ENCODE measurements at places on chromosomes 3 and 15.

- peak; percentile 59 for DNase-seq
These were observed at the start of gene ADAMTS7 for GRCh38 chr15:78811124-78811824. Gene ADAMTS7 (minus strand): TSS chr15:78811464. CDS start chr15:78811220, 244 bp downstream.

DNA sequence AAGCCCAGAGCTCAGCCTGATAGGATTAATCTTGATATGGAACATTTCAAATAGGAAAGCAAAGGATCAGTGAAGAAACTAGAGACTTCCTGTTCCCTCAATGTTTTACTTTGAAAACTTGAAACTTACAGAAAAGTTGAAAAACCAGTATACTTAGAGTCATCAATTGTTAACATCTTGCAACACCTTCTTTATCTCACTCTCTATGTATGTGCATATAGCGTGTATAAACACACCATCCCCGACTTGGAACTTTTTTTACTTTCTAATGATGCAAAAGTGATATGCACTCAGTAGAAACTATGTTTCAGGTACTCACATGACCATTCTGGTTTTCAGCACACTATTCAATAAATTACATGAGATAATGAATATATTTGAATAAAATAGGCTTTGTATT is 60.5 kb downstream of the SEC22A start:
- DNase-seq: no peak

DNA sequence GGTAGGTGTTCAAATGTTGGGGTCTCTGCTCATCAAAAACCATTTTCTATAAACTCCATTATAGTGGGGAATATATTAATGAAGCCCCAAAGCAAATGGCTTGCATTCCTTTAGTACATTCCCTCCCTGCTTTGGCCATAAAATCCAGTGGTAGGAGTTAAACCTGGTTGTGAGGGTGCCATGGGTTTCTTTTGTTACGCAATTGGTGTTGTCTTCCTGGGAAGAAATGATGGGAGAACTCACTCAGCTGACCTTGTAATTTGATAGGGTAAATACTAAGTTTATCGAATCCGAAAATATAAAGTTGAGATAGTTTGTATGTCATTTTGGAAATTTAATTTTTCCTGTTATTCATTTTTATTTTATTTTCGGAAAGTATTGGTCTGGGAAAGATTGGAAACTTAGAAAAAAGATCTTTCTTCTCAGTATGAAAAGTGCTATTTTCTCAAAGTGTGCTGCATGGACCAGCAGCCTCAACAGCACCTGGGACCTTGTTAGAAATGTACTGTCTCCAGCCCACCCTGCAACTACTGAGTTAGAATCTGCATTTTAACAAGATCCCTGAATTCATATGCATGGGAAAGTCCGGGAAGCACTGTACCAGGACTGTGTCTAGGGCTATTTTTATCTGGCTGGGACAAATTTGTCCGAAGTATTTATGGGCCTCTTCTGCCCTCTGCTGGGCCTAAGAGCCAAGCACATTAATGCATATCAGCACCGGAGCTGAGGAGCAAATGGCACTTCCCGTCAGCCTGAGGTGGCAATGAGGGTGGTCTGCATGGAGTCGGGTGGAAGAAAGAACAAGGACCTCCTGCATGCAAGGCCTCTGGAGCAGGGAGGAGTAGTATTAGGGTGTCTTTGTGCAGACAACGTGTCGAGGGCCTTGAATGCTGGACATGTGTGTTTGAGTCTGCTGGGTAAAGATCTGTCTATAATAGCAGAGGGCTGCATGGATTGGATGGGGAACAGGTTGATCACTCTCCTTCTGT is 54.7 kb downstream of the FAM81A start:
- DNase-seq: peak; percentile 57

DNA sequence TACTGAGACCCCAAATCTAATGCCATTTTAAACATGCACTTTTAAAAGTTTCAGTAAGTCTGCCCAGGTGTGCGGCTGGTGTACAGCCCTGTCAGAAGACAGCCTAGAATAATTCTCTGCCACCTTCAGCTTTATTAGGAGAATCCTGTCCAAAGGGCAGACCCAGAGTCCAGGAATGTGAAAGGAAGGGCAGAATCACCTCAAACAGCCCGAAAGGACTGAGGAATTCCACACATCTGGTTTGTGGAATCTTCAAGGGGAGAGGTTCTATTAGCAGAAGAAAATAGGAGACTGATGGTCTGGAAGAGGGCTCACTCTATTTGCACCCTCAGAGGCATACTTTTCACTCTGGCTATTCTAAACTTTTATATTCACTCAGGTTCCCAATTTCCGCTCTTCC is 46.6 kb downstream of the TYRO3 start:
- DNase-seq: no peak

- DNase-seq: no peak
These were observed 216.4 kb downstream of the TCF12 start for GRCh38 chr15:57134851-57135250.

DNA sequence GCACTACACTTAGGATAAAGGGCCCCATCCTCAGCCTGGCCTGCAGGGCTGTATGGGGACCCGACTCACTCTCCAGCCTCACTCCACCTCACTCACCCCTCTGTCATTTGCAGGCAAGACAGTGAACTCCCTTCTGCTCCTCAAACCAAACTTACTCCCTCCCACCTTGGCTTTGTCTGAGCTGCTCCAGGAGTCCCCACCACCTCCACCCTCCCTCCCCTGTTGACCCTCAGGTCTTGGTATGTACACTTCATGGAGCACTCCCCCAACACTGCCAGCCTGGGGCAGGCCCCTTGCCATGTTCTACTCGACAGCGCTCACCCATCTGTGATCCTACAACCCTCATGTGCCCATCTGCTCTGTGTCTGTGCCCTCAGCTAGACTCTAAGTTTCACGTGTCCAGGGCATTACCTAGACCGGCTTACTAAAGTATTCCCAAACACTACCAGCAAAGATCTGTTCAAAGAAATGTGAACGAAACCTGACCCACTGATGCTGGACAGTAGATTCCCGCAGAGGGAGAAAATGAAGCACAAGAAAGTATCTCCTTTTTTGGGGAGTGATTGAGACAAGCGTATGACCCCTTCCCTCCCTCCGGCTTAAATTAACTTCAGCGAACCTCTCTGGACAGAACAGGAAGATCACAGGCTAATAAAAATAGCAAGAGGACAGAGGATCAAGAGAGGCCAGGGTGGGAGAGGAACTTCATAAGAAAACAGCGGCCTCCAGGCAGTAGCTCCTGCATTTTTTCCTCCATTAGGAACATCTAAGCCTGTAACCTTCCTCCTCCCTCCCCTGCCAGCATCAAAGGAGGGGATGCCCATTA is 113.2 kb downstream of the RFTN1 start:
- peak; percentile 21 for DNase-seq

GRCh38 chr3:194148383-194148782 is 12.4 kb downstream of the HES1 start:
- DNase-seq: no peak

- no peak for DNase-seq
These were observed 56.2 kb downstream of the CEMIP start for GRCh38 chr15:80835336-80835735.

DNA sequence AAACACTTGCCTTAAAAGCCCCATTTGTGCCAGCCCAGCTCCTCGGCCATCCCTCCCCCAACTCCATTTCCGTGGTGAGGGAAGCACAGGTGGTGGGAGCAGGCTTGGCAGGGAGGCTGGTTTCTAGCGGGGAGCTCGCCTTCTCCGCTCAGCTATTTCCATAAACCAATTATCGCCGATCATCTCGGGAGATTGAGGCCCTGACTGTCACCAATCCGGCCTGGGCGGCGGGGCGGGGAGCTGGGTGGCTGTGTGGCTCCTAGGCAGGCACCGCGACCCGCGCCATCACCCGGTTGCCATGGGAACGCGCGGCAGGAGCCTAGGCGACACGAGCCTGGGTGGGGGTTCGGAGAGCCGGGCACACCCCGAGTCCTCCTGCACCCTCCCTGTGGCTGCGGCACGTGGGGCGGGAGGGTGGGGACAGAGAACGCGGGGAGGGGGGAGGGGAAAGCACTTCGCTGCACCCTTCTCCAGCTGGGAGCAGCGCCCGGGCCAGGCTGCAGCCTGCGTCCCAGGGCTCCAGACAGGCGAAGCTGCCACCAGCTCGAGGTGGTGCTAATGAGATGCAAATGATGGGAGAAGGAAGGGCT is 9.3 kb downstream of the CCDC33 start:
- no peak for DNase-seq

GRCh38 chr3:101151286-101151913 is 158.2 kb upstream of the ABI3BP start:
- no peak for DNase-seq

GRCh38 chr15:68384451-68385239 is 47.3 kb downstream of the ITGA11 start:
- no peak for DNase-seq

- DNase-seq: no peak
These were observed 214.9 kb downstream of the TCF12 start for GRCh38 chr15:57133127-57133968.

GRCh38 chr3:127443581-127444375 is 146.8 kb downstream of the TPRA1 start:
- DNase-seq: no peak

GRCh38 chr15:66424963-66425612 is 38.4 kb downstream of the MAP2K1 start:
- no peak for DNase-seq

GRCh38 chr15:57388464-57388863 is 12.2 kb downstream of the CGNL1 start:
- no peak for DNase-seq

DNA sequence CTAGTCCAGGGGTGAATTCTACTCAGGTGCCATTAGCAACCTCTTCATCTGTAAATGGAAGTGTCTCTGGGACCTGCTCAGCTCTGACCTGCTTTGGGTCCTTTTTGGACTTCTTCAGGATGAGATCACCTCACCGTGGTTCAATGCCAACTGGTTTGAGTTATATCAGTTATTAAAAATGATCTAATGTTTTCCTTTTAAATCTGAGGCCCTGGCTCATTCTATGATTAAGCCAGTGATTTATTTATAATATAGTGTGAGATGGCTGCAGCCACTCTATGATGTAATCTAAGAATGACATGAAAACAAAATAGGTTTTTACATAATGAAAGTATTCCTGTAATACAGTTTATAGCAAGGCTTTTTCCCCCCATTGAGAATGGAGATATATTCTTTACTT is 79.4 kb downstream of the LPP start:
- no peak for DNase-seq

DNA sequence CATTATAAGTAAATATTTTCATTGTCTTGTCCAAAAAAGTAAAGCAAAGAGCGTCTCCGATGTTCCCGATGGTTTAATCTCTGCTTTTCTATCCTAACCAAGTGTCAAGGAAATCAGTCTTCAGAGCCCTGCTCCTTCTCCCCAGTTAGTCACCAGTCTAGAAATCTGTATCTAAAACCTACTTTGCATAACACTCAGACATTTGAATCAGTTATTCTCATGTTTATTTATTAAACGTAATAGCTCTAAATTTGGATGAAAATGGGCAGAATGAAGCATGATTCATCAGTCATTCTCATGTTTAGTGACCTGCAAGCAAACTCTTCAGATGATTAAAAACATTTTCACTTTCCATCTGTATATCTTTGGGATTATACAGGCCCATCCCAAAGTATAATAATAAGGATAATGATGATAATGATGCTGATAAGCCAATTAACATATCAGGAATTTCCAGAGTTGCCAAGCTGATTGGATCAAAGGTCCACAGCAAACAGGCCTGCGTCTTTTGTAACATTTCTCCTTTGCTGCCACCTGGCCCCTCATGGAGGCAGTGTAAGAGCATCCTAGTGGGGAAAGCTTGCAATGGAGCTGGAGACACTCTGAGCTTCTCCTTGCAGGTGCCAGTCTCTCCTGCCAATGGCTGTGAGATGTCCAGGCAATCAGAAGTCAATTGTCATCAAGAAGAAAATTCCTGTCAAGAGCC is 273.9 kb downstream of the IGSF11 start:
- no peak for DNase-seq

DNA sequence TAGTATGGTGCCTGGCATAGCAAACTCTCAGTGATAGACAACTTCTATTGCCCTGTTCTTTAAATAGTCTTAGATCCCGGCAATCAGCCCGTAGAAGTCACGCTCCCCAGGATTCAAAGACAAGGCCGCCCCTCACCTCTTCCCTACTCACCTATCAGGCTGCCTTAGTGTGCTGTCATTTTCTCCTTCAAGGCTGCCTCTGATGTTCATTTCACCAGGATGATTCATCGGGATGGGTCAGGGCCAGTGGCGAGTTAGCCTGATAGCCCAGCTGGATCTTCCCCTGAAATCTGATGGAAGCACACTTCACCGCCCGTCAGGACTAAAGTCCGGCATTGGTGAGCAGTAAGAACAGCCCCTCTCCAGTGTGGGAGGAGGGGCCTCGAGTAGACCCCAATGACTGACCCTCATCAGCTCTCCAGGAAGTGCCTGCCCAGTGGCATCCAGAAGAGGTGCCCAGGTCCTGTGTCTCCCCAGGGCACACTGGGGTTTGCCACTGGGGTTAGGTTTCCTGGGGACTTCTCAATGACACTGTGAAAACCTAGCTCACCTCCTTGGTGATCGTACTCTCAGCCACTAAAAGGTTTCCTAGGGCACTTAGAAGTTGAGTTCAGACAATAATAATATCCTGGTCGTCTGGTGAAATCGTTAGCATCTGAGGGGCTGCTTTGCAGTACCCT is 37.5 kb downstream of the TPM1 start:
- no peak for DNase-seq

- peak; percentile 19 for DNase-seq
These were observed 693.7 kb downstream of the MCTP2 start for GRCh38 chr15:94924971-94925598.

GRCh38 chr3:192929146-192929545 is 11.5 kb upstream of the MB21D2 start:
- DNase-seq: no peak

- no peak for DNase-seq
These were observed 8.4 kb downstream of the RTP1 start for GRCh38 chr3:187205683-187206082.

DNA sequence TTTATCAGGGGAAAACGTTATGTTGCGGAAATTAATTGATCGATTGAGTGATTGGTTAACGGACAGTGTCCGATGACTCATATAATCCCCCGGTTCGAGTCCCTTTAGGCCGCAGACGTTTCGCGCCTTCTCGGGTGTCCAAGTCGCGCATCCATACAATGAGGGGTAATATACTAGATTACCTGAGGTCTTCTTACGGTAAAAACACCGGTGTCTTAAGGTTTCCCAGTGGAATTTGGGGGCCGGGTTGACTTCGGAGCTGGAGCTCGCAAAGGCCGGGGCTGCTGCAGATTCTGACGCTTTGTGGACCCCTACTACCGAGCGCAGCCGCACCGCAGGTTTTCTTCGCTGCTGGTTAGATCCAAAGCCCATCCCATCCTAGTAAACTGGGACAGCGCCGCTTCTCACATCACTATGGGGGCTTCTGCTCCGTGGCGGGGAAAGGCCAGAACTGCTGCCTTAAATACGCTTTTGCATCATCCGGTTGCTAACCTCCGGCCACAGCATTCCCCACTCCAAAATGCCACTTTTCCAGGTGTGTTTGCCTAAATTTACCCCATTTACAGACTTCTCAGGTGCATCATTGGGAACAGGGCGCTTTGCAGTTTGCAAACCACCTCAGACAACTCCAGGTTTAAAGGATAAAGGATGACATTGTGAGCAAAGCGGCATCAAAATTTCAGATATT is 858 bp upstream of the SACM1L start:
- no peak for DNase-seq

- no peak for DNase-seq
These were observed 325 bp downstream of the ALCAM start for GRCh38 chr3:105367063-105367405.

Measured in renal cortex interstitium (tissue), 15 donors.